Umbilical cord (tissue), 2 donors: ENCODE measurements at places on chromosomes 13 and 19.

GRCh38 chr19:21697698-21698097, 69.7 kb downstream of the ZNF100 start:
- peak; percentile 26 for DNase-seq

DNA sequence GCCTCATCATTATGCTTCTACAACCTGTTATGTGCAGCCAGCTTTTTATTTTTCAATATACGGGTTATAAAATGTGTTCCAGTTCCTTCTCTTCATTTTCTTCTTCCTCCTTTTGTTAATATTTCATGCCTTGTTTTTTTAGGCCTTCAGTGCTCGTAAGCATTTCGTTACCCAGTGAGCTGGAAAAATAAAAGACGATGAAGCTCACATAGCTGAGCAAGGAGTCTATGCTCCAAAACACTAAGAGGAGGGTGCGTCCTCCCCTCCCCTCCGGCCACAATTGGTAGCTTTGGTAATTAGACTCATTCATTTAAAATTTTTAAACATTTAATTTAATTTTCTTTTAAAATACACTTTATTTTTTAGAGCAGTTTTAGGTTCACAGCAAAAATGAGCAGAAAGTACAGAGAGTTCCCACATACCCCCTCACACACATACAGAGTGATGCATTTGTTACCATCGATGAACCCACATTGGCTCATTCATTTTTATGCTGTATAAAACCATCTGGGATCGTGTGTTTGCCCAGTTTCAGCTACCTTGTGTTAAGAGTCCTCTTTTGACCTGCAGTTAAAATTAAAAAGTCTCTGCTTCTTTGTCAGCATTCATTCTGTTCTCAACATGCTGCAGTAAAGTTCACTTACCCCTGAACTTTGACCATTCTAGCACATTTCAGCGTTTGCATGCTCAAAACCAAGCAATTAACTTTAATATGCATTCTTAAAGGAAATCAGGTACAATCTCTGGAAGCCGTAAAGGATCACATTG, 223.9 kb downstream of the LACC1 start:
- no peak for DNase-seq

- DNase-seq, result no peak
These were observed 21.2 kb downstream of the SULT2B1 start for GRCh38 chr19:48573163-48573505.

DNA sequence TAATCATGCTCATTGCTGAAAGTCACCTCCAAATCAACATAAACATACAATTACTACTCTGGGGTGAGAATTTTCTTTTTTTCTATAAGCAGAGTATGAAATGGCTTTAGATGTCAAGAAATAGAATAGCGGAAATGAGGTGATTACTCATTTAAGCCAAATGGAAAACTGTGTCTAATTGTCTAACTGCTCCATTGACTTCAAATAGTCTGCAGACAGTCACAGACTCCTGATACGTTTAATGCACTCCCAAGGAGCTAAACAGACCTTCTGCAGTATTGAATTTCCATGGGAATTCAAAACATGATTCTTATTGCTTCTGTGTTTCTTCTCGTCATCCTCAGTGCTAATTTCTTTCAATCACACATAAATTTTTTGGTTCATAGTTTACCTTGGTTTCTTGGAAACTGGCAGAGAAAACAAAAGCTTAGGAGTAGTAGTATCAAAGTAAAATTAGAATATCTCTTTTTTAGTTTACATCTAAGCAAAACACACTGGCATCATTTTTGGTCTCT, 865.2 kb upstream of the SLC10A2 start:
- DNase-seq, result no peak

DNA sequence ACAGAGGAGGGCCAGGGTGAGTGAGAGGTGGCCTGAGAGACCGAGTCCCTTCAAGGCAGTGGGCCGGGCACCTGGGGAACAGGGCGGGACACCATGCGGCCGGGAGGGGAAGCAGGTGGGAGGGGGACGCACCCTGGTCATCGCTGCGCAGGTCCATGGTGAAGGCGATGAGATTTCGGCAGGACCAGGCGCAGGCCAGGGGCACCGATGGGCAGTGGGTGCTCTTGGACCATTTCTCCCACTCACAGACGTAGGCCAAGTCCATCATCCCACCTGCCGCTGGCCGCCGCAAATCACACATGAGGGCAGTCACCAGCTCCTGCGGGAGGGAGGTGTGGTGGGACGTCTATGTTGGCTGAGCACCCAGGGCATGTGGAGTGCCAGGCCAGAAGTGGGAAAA, 2.2 kb downstream of the MED16 start:
- DNase-seq, result no peak

GRCh38 chr19:17743874-17744580, 7.2 kb upstream of the FCHO1 start:
- DNase-seq, result no peak

GRCh38 chr19:28428663-28429348, 784.1 kb downstream of the UQCRFS1 start:
- DNase-seq, result no peak
